Suprapubic skin (tissue), 4 donors: ENCODE measurements at places on chromosomes 1 and 21. TPM values are rescaled to one million over a fixed set of nuclear protein-coding genes. Genes with fewer than 3 reads are reported as not detected.
A peak's percentile ranks its signal among the peaks of the same experiment; 100 is the strongest.

Gene WNT3A
- total RNA-seq = 4.7 TPM

Gene TENT5C
- total RNA-seq = 3.5 TPM

Gene POU3F1
- total RNA-seq = 16.1 TPM

Gene TOR1AIP2
- total RNA-seq = 91.5 TPM

Gene WDR64
- total RNA-seq = not detected

Gene SCAMP3
- total RNA-seq = 71.6 TPM

Gene GUCA2A
- total RNA-seq = not detected

Gene RGS7
- not detected for total RNA-seq

Gene ATXN7L2
- total RNA-seq = 5.1 TPM

DNA sequence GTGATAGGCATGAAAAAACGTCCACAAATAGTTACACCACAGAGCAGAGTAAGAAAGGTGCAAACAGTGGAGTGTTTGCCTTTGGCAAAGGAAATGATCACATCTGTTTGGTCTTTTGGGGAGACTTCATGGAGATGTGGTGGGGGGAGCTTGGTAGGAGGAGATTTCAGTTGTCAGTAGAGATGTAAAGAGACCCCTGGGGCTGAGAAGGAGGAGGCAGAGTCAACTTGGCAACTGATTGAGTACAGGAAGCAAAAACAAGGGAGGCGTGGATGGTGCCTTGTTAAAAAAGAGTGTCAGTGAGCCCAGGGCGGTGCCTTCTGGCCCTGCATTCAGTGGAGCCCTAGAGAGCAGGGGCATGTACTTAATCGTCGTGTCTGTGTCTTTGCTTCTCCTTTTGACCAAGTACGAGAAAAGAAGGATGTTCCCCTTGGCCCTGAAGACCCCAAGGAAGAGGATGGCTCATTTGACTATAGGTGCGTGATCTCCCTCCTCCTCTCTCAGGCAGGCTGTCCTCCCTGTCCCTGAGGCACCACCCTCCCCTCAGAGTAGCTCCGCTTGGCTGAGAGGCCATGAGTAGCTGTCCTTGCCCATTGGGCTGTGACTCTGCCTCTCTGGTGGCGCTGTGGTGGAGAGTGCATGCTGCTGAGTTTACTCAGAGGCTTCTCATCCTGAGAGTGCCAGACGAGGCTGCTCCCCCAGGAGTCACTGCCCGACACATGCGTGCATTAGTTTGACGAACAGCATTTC is 30.4 kb upstream of the CNTN2 start:
- H3K4me1 ChIP-seq = peaks cover 17% of the 10 kb centered on the region
- H3K36me3 ChIP-seq = no peaks in the 10 kb centered on the region
- H3K4me3 ChIP-seq = no peak overlapping the region
- DNase-seq = no peak

- H3K27me3 ChIP-seq = peaks cover 25% of the 10 kb centered on the region
- no peaks in the 10 kb centered on the region for H3K4me1 ChIP-seq
- DNase-seq = no peak
- H3K36me3 ChIP-seq = no peaks in the 10 kb centered on the region
These were observed 21.7 kb downstream of the LHX4 start for GRCh38 chr1:180251526-180252305.

GRCh38 chr21:15004721-15005370 is 60.0 kb downstream of the NRIP1 start:
- no peaks in the 10 kb centered on the region for H3K36me3 ChIP-seq
- DNase-seq = no peak
- no peak overlapping the region for H3K27ac ChIP-seq
- peaks cover 9% of the 10 kb centered on the region for H3K4me1 ChIP-seq
- H3K27me3 ChIP-seq = no peaks in the 10 kb centered on the region

DNA sequence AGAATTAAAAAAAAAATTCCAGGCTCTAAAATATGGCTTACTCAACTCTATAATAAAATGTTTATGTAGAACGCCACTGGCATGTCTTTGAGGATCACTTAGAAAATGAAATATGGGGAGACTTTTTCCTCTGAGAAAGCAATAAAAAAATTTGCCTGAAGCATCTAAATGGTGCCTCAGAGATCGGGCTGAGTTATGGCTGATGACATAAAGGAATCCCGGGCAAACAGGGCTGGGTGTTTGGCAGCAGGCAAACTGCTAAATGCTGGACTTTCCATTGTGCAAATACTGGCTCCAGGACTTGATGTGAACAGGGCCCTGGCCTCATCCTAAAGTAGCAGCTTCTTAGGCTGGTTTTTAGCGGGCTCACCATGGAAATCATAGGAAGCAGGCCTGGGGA is 44.5 kb upstream of the C1orf87 start:
- no peaks in the 10 kb centered on the region for H3K36me3 ChIP-seq
- no peak overlapping the region for H3K27ac ChIP-seq
- H3K27me3 ChIP-seq = no peaks in the 10 kb centered on the region

- no peaks in the 10 kb centered on the region for H3K36me3 ChIP-seq
- H3K4me1 ChIP-seq = peaks cover 17% of the 10 kb centered on the region
- peaks cover 8% of the 10 kb centered on the region for H3K27me3 ChIP-seq
- DNase-seq = peak; percentile 65
- no peak overlapping the region for H3K4me3 ChIP-seq
- no peak overlapping the region for H3K27ac ChIP-seq
These were observed 23.7 kb downstream of the SPOCD1 start for GRCh38 chr1:31792116-31792515.

DNA sequence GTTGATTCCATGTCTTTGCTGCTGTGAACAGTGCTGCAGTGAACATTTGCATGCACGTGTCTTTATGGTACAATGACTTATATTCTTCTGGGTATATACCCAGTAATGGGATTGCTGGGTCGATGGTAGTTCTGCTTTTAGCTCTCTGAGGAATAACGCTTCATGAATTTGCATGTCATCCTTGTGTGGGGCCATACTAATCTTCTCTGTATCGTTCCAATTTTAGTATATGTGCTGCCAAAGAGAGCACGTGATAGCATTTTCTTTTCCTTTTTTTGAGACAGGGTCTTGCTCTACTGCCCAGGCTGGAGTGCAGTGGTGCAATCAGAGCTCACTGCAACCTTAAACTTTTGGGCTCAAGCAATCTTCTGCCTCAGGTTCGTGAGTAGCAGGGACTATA is 24.9 kb upstream of the MAP1LC3C start:
- H3K4me3 ChIP-seq = no peak overlapping the region
- DNase-seq = no peak
- H3K36me3 ChIP-seq = no peaks in the 10 kb centered on the region
- H3K27me3 ChIP-seq = no peaks in the 10 kb centered on the region
- no peaks in the 10 kb centered on the region for H3K4me1 ChIP-seq

- DNase-seq = no peak
- H3K27ac ChIP-seq = no peak overlapping the region
- H3K27me3 ChIP-seq = no peaks in the 10 kb centered on the region
- H3K4me1 ChIP-seq = no peaks in the 10 kb centered on the region
These were observed 344.8 kb downstream of the CHRM3 start for GRCh38 chr1:239731082-239731748.

GRCh38 chr1:198003468-198003867 is 86.3 kb downstream of the LHX9 start:
- no peak for DNase-seq
- H3K4me1 ChIP-seq = no peaks in the 10 kb centered on the region
- H3K27ac ChIP-seq = no peak overlapping the region
- no peaks in the 10 kb centered on the region for H3K36me3 ChIP-seq
- H3K4me3 ChIP-seq = no peak overlapping the region

DNA sequence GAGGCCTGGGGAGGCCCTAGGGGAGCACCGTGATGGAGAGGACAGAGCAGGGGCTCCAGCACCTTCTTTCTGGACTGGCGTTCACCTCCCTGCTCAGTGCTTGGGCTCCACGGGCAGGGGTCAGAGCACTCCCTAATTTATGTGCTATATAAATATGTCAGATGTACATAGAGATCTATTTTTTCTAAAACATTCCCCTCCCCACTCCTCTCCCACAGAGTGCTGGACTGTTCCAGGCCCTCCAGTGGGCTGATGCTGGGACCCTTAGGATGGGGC is 5.2 kb downstream of the ELF3 start:
- no peak overlapping the region for H3K27ac ChIP-seq
- H3K27me3 ChIP-seq = no peaks in the 10 kb centered on the region
- no peak for DNase-seq
- peaks cover 16% of the 10 kb centered on the region for H3K36me3 ChIP-seq
- H3K4me3 ChIP-seq = no peak overlapping the region

DNA sequence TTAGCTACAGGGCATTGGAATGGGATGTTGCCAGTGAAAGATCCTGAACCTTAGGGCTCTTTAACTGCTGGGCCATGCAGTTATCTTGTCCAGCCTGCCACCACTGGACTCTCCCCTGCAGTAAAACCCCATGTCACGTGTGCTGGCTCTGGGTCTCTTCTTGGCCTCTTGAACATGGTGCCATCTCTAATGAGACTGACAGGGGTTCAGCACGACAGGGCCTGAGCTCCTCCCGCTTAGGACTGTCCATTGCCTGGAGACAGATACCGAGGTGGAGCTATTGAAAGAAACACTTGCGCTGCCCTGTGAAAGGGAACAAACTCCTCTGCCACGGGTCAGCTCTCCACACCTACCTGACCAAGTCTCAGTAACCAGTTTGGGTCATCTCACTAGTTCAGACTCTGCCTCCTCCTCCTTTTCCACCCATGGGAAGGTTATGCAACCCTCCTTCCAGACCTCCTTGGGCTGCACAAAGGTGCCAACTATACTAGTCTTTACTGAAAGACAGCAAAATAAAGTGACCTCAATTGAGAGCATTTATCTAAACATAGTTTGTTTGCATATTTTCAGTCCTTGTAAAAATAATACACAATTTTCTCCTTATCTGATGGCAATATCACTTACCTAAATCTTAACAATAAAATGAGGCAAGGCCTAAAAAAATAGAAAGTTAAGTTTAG is 66.0 kb downstream of the GNG12 start:
- peaks cover 16% of the 10 kb centered on the region for H3K4me1 ChIP-seq
- H3K27me3 ChIP-seq = no peaks in the 10 kb centered on the region
- H3K4me3 ChIP-seq = no peak overlapping the region
- DNase-seq = no peak

GRCh38 chr1:110040548-110040947 is 6.1 kb downstream of the STRIP1 start:
- DNase-seq = no peak
- H3K36me3 ChIP-seq = peaks cover 79% of the 10 kb centered on the region
- H3K27ac ChIP-seq = no peak overlapping the region
- no peak overlapping the region for H3K4me3 ChIP-seq
- H3K4me1 ChIP-seq = peaks cover 8% of the 10 kb centered on the region

DNA sequence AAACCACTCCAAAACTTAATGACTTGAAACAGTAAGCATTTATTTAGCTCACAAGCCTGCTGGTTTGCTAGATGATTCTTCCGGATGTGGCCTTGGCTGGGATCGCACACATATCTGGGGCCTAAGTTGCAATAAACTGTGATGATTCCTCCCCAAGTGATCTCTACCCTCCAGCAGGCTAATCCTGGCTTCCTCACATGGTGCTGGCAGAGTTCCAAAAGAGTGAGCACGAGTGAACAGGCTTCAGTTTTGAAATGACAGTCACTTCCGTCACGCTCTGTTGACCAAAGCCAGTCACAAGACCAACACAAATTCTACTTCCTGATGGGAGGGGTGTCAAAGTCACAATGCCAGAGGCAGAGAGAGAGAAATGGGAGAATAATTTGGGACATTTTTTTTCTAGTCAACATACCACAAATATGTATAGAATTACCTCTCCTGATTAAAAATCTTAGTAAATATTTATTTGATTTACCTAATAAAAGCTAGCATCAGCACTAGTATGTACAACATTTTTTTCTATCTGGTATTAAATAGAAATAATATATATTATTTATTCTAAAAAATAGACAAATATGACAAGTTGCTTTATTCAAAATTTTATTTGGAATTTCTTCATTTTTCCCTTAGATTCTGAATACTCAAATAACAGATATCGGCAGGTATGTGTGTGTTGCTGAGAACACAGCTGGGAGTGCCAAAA is 292.7 kb downstream of the TPR start:
- H3K4me3 ChIP-seq = no peak overlapping the region
- peak; percentile 86 for DNase-seq
- peaks cover 12% of the 10 kb centered on the region for H3K4me1 ChIP-seq

- H3K4me1 ChIP-seq = peaks cover 25% of the 10 kb centered on the region
- no peak overlapping the region for H3K27ac ChIP-seq
- DNase-seq = no peak
These were observed 6.5 kb downstream of the LGR6 start for GRCh38 chr1:202200112-202200548.

DNA sequence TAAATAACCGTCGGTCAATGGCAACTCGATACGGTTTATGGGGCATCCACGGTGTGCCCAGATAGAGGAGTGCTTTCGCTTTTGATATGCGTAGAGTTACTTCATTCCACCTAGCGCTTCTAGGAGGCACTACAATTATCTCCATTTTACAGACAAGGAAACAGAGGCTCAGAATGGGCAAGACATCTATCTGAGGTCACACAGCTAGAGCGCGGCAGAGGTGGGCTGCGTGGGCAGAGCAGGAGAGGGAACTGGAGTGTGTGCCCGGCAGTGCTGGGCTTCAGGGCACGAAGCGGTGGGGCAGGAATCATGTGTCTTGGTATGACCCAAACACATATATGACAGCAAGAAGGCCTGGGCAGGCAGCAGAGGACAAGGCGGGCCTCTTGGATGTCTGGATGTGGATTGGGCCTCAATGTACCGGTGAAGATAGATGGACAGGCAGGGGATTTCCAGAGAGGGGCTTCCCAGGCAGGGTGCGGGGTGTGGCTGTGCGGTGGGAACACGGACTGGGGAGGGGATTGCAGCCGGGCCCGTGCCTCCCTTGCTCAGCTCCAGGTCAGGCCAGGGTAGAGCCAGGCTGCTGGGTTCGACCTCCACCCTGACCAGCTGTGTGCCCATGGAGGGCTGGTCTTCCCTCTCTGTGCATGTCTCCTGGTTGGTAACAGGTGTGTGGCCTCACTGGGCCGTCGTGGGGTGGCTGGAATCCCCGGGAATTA is 21.2 kb downstream of the TP73 start:
- no peaks in the 10 kb centered on the region for H3K36me3 ChIP-seq
- DNase-seq = no peak
- H3K27me3 ChIP-seq = peaks cover 47% of the 10 kb centered on the region
- no peak overlapping the region for H3K27ac ChIP-seq
- H3K4me1 ChIP-seq = peaks cover 19% of the 10 kb centered on the region
- no peak overlapping the region for H3K4me3 ChIP-seq

- H3K4me3 ChIP-seq = no peak overlapping the region
- H3K27ac ChIP-seq = no peak overlapping the region
- no peaks in the 10 kb centered on the region for H3K36me3 ChIP-seq
- no peak for DNase-seq
These were observed 114.1 kb downstream of the C1orf94 start for GRCh38 chr1:34290831-34291230.

DNA sequence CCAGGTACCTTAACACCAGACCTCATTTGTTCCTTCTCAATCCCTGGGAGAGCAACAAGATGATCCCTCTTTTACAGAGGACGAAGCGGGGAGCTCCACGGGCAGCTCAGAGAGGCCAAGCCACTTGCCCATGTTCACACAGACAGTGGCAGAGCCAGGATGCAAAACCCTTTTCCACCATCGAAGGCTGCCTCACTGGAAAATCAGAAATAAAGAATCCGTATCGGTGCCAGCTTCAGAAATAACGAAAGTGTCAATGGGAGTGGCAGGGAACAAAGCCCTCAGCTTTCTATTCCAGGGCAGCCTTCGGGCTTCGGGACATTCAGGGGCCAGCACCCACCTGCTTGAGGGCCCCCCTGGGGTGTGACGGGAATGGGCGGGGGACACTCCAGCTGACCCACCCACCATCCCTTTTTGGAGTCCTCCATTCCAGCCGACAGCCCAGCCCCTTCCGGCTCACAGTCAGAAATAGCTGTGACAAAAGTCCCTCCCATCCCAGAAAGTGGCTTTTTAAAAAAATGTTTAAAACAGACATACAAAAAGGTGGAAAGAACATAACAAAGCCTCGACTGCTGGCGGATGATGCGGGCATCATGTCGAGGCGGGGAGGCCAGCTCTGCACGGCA is 6.0 kb downstream of the IFFO2 start:
- peaks cover 96% of the 10 kb centered on the region for H3K4me1 ChIP-seq
- H3K27me3 ChIP-seq = no peaks in the 10 kb centered on the region
- H3K4me3 ChIP-seq = peak overlapping the region; percentile 80
- no peaks in the 10 kb centered on the region for H3K36me3 ChIP-seq
- no peak for DNase-seq
